Colonic mucosa (tissue), 4 donors: ENCODE measurements at places on chromosomes 3 and 15. TPM values are rescaled to one million over a fixed set of nuclear protein-coding genes. Genes with fewer than 3 reads are reported as not detected.

The ARGFX gene
- total RNA-seq: not detected

The CCR8 gene
- 0.47 TPM for total RNA-seq

The TMIE gene
- not detected for total RNA-seq

DNA sequence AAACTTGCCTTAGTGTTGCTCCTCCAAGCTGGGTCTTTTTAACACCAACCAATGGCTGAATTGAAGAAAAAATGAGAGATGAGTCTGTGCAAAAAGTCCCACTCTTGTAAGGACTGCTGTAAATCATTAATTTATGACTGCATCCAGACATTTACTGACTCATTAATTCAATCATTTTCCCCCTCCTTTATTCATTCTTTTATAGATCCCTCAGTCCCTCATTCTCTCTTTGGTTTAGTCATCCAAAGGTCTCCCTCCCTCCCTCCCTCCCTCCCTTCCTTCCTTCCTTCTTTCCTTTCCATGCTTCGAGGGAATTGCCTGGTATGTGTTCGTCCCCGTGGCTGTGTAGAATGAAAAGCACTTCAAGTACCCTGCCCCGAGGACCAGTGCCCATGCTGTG, 35.3 kb upstream of the MRPS22 start:
- no peak for DNase-seq
- no peaks in the 10 kb centered on the region for H3K36me3 ChIP-seq
- no peaks in the 10 kb centered on the region for H3K27me3 ChIP-seq
- H3K4me1 ChIP-seq: no peaks in the 10 kb centered on the region

GRCh38 chr3:105274958-105275357, 91.8 kb upstream of the ALCAM start:
- H3K27me3 ChIP-seq: no peaks in the 10 kb centered on the region
- H3K27ac ChIP-seq: no peak overlapping the region
- no peak overlapping the region for H3K4me3 ChIP-seq
- DNase-seq: no peak
- no peaks in the 10 kb centered on the region for H3K36me3 ChIP-seq

DNA sequence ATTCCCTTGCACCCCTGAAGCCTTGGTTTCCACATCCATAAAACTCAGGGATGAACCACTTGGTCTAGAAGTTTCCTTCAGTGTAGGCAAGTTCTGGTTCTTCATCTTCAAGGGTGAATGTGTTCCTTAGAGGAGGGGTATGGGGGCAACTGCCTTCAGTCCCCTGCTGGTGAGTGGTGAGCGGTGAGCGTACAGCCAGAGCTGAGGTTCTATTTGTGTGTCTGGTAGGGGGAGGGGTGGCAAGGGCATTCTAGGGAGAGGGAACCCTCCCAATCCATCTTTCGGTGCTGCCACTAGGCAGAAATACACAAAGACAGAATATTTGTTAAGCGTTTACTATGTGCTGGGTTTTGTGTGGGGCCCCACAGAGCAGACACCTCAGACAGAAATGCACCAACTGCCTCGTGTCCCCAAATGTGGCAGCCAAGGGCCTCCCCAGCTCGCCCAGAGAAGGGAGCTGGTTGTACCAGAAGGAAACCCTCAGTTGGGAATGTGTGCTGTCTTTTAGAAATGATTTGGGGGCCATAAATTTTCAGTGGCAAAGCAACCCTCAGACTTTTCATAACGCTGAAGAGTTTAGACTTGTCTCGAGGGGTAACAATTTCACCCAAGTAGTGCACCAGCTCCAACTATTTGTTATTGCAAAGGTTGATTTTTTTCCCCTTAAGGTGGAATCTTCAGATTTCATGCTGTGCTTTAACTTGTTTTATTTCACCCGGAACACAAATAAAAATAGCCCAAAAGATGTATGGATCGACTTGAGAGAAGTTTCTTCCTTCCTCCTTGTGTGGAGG, 137.6 kb downstream of the FBLN2 start:
- no peaks in the 10 kb centered on the region for H3K4me1 ChIP-seq
- no peaks in the 10 kb centered on the region for H3K36me3 ChIP-seq
- no peaks in the 10 kb centered on the region for H3K27me3 ChIP-seq

DNA sequence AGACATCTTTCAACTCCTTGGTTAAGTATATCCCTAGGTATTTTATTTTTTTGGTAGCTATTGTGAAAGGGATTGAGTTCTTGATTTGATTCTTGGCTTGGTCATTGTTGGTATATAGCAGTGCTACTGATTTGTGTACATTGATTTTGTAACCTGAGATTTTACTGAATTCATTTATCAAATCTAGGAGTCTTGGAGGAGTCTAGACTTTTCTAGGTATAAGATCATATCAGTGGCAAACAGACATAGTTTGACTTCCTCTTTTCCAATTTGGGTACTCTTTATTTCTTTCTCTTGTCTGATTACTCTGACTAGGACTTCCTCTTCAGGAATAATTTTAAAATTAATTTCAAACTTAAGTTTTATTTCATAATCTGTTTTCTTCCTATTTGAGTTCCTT, 125.2 kb downstream of the OCA2 start:
- no peaks in the 10 kb centered on the region for H3K36me3 ChIP-seq
- DNase-seq: no peak
- no peaks in the 10 kb centered on the region for H3K4me1 ChIP-seq
- H3K27ac ChIP-seq: no peak overlapping the region

- H3K36me3 ChIP-seq: no peaks in the 10 kb centered on the region
- no peaks in the 10 kb centered on the region for H3K4me1 ChIP-seq
- H3K4me3 ChIP-seq: no peak overlapping the region
- H3K27me3 ChIP-seq: no peaks in the 10 kb centered on the region
- no peak overlapping the region for H3K27ac ChIP-seq
- DNase-seq: no peak
These were observed 20.5 kb upstream of the CCDC54 start for GRCh38 chr3:107356706-107357105.
